Activated CD4-positive, alpha-beta T cell treated with anti-CD3 and anti-CD28 coated beads, Interleukin-2, amount 10 ng/mL, durations not matched to agents 24 days and 14 days (primary cell): ENCODE measurements at places on chromosomes 5 and 9. TPM values are rescaled to one million over a fixed set of nuclear protein-coding genes. Genes with fewer than 3 reads are reported as not detected.

SLC2A6 gene
- total RNA-seq = 3.2 and 4.0 TPM in 2 replicates

GABRA1 gene
- not detected in 2 replicates for total RNA-seq

FOXD4L3 gene
- total RNA-seq = not detected in 2 replicates

DNA sequence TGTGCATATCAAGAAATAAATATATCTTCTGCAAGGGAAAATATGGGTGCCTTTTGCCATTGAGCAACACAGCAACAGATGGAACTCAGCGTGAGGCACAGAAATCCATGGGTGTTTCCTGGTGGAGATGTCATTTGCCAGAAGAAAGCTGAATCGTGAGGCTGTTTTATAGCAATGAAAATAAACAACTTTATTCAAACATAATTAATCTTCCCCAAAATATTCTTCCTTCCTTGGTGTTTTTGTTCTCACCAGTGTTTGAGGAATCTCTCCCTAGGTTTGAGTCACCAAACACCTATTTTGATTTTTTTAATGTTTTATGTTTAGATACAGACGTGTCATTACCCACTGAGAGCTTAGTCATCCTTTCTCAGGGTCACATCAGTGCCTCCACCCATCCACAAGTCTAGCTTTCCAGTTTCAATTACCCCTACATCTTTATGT is 65.8 kb upstream of the PAPPA start:
- no peak overlapping the region for H3K4me3 ChIP-seq
- H3K27ac ChIP-seq = no peak overlapping the region
- H3K27me3 ChIP-seq = no peaks in the 10 kb centered on the region
- H3K4me1 ChIP-seq = no peaks in the 10 kb centered on the region

- peaks cover 29% of the 10 kb centered on the region for H3K4me1 ChIP-seq
- H3K36me3 ChIP-seq = peaks cover 2% of the 10 kb centered on the region
- H3K4me3 ChIP-seq = no peak overlapping the region
- H3K27me3 ChIP-seq = peaks cover 8% of the 10 kb centered on the region
- H3K27ac ChIP-seq = no peak overlapping the region
Measured at GRCh38 chr5:54993318-54993717, 7.9 kb upstream of the ESM1 start.

GRCh38 chr5:5676218-5676617 is 253.7 kb downstream of the ICE1 start:
- DNase-seq = peak; percentile 15
- H3K27me3 ChIP-seq = no peaks in the 10 kb centered on the region
- no peaks in the 10 kb centered on the region for H3K4me1 ChIP-seq
- no peak overlapping the region for H3K27ac ChIP-seq
- H3K4me3 ChIP-seq = no peak overlapping the region

GRCh38 chr5:177022386-177023302 is at the start of gene ZNF346:
TSS of gene ZNF346 (plus strand) at chr5:177022696. CDS start at chr5:177022739, 43 bp downstream.
- peak; percentile 97 for DNase-seq
- peak within 1 kb of the TSS; percentile 92 for H3K27ac ChIP-seq
- no peaks in the 10 kb centered on the region for H3K27me3 ChIP-seq

DNA sequence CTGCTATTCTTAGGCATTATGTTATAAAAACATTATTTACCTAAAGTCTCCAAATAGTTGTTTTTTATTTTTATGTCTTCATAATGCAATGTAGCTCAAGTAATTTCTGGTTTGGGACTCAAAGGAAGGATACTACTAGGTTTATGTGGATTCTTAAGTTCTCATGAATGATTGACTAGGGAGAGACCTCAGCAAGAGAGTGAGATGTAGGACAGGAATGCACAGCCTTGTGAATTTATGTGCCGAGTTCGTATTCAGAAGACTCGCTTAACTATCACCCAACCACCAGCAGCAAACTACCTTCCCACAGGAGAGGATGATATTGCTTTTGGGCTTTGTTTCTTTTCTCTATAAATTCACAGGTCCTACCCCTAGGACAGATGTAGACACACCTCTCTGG is 282.9 kb downstream of the ARHGEF28 start:
- H3K36me3 ChIP-seq = no peaks in the 10 kb centered on the region
- H3K27ac ChIP-seq = no peak overlapping the region
- no peak for DNase-seq
- H3K4me3 ChIP-seq = no peak overlapping the region
- H3K27me3 ChIP-seq = peaks cover 16% of the 10 kb centered on the region
